Suprapubic skin (tissue), 4 donors: ENCODE measurements at places on chromosomes 5 and 9.

- no peak for DNase-seq
Observed at GRCh38 chr5:36688722-36689121, 82.3 kb downstream of the SLC1A3 start.

DNA sequence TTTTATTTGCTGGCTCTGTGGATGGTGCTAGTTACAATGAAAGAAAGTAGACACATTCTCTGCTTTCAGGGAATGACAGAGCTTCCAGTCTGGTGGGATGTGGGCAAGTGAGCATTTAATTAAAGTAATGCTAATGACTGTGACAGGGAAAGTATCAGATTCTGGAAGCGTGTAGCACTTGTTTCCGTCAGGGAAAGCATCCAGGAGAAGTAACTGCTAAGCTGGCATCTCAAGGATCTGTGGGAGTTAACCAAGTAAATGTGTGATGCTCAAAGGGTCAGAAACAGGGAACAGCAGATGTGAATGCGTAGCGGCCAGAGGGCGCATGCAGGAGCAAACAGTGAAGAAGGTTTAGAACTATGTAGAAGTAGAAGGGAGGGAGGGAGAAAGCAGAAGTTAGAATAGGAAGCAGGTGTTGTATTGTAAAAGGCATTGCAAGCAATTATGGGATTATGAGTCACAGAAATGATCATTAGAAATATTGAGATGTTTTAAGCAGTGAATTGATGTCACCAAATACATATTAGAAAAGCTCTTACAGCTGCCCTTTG is 12.2 kb downstream of the KLHL9 start:
- DNase-seq, result no peak

DNA sequence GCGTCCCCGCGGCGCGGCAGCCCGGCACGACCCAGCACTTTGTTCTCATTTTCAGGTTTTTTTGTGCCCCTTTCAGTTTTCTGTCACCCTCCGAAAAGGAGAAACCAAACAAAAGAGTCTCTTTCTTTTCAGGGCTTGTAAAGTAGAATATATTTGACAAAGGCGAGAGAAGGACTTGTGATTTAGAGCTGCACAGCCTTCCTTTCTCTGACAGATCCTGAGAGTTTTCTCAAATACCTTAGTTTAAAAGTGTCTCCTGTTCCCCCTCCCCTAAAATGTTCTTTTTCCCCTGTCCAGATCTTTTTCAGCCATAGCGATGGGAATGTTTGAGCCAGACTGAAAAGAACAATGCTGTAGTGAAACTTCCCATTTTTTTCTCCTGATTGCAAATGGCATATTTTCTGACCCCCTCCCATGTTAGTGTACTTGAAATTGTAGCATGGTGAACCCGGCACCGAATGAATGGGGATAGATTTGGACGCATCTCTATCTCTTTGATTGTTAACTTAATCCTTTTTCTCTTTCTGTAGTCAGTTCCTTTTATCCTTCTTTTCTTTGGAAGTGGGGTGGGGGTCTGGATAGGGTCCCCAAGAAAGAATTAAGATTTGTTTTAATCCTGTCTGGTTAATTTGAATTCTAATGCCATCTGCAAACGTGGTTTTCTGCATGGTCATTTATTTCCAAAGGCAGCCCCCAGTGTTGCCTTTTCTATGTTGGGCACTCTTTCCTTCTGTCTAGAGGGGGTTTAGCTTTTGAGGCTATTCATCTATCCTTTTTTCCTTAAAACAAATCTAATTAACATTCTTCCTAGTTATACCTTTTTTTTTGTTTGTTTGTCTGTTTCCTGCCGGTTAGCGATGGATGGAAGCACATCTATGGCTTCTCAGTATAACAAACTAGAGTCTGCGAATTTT is 2.2 kb downstream of the ZSWIM6 start:
- DNase-seq, result no peak

GRCh38 chr5:169856571-169856970 is 123.7 kb downstream of the INSYN2B start:
- no peak for DNase-seq

GRCh38 chr5:145598983-145599382 is 236.2 kb downstream of the PRELID2 start:
- DNase-seq, result no peak

GRCh38 chr9:127833555-127833954 is 20.9 kb downstream of the ENG start:
- DNase-seq, result no peak
